ENCODE measurements at places on chromosomes 3 and 15. TPM values are rescaled to one million over a fixed set of nuclear protein-coding genes. Genes with fewer than 3 reads are reported as not detected.

- H3K27me3 ChIP-seq, result no peaks in the 10 kb centered on the region
- no peaks in the 10 kb centered on the region for H3K4me1 ChIP-seq
- no peaks in the 10 kb centered on the region for H3K36me3 ChIP-seq
These were observed 29.1 kb upstream of the LYSMD4 start for GRCh38 chr15:99762288-99762687.

DNA sequence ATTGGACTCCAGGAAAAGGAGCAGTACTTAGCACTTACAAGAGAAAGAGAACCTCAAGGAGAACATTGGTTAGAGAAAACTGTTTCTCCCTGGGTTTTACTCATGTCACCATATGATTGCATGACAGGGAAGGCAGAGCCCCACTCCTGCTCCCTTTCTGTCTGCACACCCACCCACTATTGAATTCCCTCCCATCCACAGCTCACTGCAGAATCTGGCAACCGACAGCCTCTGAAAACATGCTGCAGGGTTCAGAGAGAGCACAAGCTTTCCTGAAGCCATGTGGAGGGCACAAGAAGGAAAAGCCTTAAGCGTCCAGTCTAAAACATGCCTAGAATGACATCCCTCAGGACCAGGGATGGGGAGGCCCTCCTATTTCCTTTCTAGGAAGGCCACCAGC is 3.0 kb upstream of the IL17RD start:
- no peak overlapping the region for H3K4me3 ChIP-seq
- H3K36me3 ChIP-seq, result no peaks in the 10 kb centered on the region
- peaks cover 38% of the 10 kb centered on the region for H3K27me3 ChIP-seq
- DNase-seq, result no peak

DNA sequence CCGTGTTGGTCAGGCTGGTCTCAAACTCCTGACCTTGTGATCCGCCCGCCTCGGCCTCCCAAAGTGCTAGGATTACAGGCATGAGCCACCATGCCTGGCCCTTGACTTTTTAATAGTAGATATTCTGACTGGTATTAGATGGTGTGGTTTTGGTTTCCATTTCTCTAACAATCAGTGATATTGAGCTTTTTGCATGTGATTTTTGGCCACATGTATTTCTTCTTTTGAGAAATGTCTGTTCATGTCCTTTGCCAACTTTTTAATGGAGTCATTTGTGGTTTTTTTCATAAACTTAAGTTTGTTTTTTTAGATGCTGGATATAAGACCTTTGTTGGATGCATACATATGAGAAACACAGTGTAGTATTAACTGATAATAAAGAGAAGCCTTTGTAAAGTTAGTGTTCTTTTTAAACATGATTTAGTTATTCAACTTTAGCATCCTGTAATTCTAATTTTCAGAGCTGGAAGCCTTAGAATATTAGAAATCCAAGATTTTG is 280.8 kb downstream of the RBMS3 start:
- H3K4me3 ChIP-seq, result no peak overlapping the region
- no peaks in the 10 kb centered on the region for H3K36me3 ChIP-seq
- H3K4me1 ChIP-seq, result no peaks in the 10 kb centered on the region
- no peaks in the 10 kb centered on the region for H3K27me3 ChIP-seq

The PPP1R14D gene
- total RNA-seq, result not detected

DNA sequence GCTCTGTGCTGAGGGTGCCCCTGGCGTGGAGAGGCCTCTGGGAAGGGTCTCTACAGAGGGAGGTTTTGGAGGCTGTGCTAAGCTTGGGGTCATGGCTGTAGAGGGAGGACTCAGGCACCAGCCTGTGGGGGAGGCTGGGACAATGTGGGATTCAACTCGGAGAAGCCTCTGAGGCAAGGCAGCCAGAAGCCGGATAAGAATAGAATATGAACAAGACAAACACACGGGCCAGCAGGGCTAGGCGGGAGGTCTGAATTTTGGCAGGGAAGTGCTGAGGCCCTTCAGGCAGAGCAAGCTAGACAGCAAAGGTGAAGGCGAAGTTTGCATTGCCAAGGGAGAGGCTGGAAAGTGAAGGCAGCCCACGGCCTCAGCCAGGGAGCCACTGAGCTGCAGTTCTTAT is 612.1 kb upstream of the NR2F2 start:
- H3K27me3 ChIP-seq, result no peaks in the 10 kb centered on the region
- H3K4me1 ChIP-seq, result no peaks in the 10 kb centered on the region
- H3K4me3 ChIP-seq, result no peak overlapping the region

GRCh38 chr3:106745344-106746168 is 631.7 kb upstream of the CCDC54 start:
- H3K4me1 ChIP-seq, result no peaks in the 10 kb centered on the region
- no peaks in the 10 kb centered on the region for H3K27me3 ChIP-seq
- no peak for DNase-seq
- no peak overlapping the region for H3K27ac ChIP-seq
- no peaks in the 10 kb centered on the region for H3K36me3 ChIP-seq

The TNFAIP8L3 gene
- total RNA-seq, result not detected

DNA sequence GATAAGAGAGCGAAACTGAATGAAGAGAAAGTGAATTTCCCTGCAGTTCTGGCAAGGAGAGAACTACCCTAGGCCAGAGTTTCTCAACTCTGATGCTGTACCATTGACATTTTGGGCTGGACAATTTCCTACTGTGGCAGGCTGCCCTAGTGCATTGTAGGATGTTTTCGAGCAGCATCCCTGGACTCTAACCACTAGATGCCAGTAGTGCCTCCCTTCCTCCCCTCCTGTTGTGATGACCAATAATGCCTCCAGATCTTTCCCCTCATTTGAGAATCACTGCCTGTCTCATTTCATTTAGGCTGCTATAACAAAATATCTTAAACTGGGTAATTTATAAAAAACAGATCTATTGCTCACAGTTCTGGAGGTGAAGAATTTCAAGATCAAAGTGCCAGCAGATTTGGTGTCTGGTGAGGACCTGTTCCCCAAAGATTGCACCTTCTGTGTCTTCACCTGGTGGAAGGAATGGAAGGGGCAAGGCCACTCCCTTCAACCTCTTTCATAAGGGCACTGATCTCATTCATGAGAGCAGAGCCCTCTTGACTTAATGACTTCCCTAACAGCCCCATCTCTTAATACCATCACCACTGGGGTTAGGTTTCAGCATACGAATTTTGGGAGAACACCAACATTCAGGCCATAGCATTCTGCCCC is 188.9 kb upstream of the MEIS2 start:
- H3K27me3 ChIP-seq, result no peaks in the 10 kb centered on the region
- no peak overlapping the region for H3K27ac ChIP-seq
- no peaks in the 10 kb centered on the region for H3K4me1 ChIP-seq
- DNase-seq, result no peak
- H3K4me3 ChIP-seq, result no peak overlapping the region

- no peaks in the 10 kb centered on the region for H3K4me1 ChIP-seq
- H3K4me3 ChIP-seq, result no peak overlapping the region
- DNase-seq, result no peak
- H3K27me3 ChIP-seq, result no peaks in the 10 kb centered on the region
- no peak overlapping the region for H3K27ac ChIP-seq
These were observed 10.8 kb upstream of the SLC24A5 start for GRCh38 chr15:48109856-48110531.

DNA sequence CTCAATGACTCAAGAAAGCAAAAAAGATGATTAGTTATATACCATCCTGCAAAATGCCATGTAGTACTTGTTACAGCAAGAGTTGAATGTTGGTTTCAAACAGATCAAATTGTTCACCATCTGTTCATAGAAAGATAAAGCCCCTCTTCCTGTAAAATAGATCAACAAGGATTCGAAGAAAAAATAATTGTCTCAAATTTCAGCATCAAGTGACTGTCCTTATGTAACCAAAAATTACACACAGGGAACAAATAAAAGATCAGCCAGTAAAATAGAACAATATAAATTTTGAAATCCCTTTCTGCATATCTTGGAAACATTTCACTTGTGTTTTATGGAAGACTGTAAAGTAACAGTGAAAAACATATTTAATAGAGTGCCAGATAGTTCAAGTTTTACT is 165.1 kb upstream of the STAC start:
- no peaks in the 10 kb centered on the region for H3K27me3 ChIP-seq
- H3K4me3 ChIP-seq, result no peak overlapping the region
- H3K36me3 ChIP-seq, result no peaks in the 10 kb centered on the region
- H3K4me1 ChIP-seq, result no peaks in the 10 kb centered on the region
- DNase-seq, result no peak
- H3K27ac ChIP-seq, result no peak overlapping the region

DNA sequence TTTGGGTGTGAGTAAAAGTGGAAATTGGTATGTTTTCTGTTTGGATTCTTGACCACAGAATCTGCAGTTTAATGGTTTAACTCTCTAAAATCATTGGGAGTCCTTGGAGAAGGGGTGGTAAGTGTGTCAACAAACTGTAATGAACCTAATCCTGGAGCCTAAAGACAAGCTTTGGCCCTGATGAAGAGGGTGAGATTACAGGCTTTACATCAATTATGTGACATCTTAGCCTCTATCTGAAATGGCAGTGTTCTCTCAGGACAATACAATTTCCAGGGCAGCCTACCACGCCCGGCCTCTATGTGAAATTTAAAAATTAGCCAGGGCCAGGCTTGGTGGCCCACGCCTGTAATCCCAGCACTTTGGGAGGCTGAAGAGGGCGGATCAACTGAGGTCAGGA is 4.3 kb upstream of the PKM start:
- peaks cover 31% of the 10 kb centered on the region for H3K4me1 ChIP-seq
- peaks cover 2% of the 10 kb centered on the region for H3K36me3 ChIP-seq
- H3K27me3 ChIP-seq, result no peaks in the 10 kb centered on the region

GRCh38 chr3:133926736-133927539 is 31.3 kb upstream of the RAB6B start:
- H3K4me1 ChIP-seq, result peaks cover 14% of the 10 kb centered on the region
- DNase-seq, result no peak
- H3K36me3 ChIP-seq, result no peaks in the 10 kb centered on the region
- H3K27ac ChIP-seq, result no peak overlapping the region

GRCh38 chr15:30904812-30905211 is 1.1 kb downstream of the FAN1 start:
- no peak overlapping the region for H3K4me3 ChIP-seq
- H3K36me3 ChIP-seq, result peaks cover 11% of the 10 kb centered on the region
- H3K27ac ChIP-seq, result no peak overlapping the region
- no peak for DNase-seq

GRCh38 chr3:175932586-175932985 is 1073.5 kb downstream of the NAALADL2 start:
- no peak for DNase-seq
- no peak overlapping the region for H3K4me3 ChIP-seq
- no peak overlapping the region for H3K27ac ChIP-seq
- no peaks in the 10 kb centered on the region for H3K4me1 ChIP-seq

DNA sequence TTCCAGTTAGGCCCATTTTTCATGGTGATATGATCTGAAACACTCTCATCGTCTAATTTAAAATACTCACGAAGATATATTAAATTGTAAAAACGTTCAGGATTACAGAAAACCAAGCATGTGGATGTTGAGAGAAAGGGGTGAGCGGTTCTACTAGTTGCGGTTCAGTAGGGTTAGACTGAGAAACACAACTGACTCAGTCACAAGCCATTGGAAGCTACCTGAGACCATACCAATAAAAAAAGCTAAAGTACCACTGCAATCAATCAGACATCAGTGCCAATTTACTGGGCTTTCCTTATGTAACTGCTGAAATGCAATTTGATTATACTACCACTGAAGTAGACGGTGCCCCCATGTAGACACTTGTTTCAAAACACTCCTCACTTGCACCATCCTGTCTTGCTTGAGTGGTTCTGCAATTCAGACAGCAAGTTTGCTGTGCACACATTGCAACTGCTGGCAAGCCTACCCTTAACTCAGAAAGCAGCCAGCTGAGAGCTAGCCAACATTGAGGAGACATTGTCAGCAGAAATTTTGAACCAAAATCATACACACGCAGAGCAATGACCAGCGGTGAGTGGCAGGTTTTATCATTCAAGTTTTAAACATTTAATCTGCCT is 368.7 kb upstream of the ARHGEF26 start:
- no peak overlapping the region for H3K27ac ChIP-seq
- H3K27me3 ChIP-seq, result no peaks in the 10 kb centered on the region
- no peaks in the 10 kb centered on the region for H3K36me3 ChIP-seq
- no peak overlapping the region for H3K4me3 ChIP-seq
- H3K4me1 ChIP-seq, result no peaks in the 10 kb centered on the region

GRCh38 chr3:56899851-56900250 is 98.1 kb upstream of the ARHGEF3 start:
- H3K27me3 ChIP-seq, result no peaks in the 10 kb centered on the region
- DNase-seq, result no peak
- H3K27ac ChIP-seq, result no peak overlapping the region
- peaks cover 38% of the 10 kb centered on the region for H3K4me1 ChIP-seq

The PROK2 gene
- total RNA-seq, result 1.3 TPM

DNA sequence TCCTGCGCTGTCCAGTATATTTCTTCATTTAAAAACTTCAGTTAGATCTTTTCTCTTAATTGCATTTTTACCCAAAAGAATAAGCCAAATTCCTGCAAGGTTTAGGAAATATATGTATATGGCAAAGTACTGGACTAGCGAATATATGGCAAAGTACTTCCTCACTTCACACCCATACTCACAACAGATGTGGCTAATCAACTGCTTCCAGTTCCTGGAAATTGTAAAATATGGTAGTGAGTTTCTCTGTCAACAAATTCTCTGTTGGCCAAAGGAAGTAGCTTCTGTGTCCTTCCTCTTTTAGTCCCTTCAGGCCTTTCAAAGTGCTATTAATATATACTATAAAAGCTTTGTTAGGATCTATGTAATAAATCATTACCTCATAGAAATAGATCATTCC is 22.0 kb downstream of the GPR15 start:
- H3K36me3 ChIP-seq, result no peaks in the 10 kb centered on the region
- no peak overlapping the region for H3K4me3 ChIP-seq
- H3K27ac ChIP-seq, result peak overlapping the region; percentile 23
- peaks cover 37% of the 10 kb centered on the region for H3K4me1 ChIP-seq

DNA sequence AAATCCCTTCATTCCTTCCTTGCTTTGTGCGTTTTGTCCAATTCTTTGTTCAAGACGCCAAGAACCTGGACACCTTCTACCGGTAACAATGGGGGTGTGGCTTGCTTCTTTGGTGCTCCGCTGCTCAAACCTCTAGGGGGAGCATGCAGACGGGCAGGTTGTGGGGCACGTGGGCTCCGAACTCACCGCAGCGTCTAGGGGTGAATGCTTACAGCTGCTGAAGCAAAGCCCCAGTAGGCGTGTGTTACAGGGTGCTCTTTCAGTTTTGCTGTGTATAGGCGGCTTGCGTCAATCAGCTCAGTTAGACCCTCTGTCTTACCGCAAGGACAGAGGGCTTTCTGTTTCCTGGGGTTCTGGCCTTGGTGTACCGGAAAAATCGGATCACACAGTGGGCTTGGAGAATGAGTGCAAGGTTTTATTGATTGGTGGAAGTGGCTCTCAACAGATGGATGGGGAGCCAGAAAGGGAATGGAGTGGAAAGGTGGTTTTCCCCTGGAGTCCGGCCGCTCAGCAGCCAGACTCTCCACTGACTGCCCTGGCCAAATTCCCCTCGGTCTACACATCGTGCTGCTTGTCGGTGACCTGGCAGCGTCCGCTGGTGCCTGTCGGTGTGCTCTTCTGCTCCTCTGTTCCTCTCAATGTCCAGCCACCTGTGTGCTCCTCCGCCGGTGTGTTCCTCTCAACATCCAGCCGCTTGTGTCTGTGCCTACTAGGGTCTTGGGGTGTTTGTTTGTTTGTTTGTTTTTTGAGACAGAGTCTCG is 1.2 kb upstream of the LRRC34 start:
- peak; percentile 64 for DNase-seq
- peak overlapping the region; percentile 68 for H3K4me3 ChIP-seq
- no peaks in the 10 kb centered on the region for H3K36me3 ChIP-seq
- H3K27ac ChIP-seq, result no peak overlapping the region
- no peaks in the 10 kb centered on the region for H3K27me3 ChIP-seq
- H3K4me1 ChIP-seq, result peaks cover 27% of the 10 kb centered on the region

The LRCH3 gene
- total RNA-seq, result 37.6 TPM

Data from CD4-positive, alpha-beta T cell (primary cell).